MM.1S (cell line): ENCODE measurements at places on chromosomes 4 and X.

DNA sequence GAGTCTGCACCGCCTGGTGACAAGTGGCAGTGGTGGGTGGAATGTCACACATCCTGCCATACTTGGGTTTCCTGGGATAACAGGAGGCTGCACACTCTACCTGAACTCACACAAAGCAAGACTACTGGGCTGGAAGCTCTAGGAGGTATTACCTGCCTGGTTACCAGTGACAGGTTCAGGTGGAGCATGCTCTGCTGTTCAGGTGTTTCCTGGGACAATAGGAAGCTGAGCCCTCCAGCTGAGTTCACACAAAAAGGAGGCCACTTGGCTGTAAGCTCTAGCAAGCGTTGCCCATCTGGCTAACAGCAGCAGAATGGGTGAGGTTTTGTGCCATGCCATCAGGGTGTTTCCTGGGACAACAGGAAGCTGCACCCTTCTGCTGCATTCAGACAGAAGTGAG is 17.4 kb upstream of the UGT2B7 start:
- no peaks in the 10 kb centered on the region for H3K36me3 ChIP-seq
- no peak overlapping the region for H3K27ac ChIP-seq
- no peaks in the 10 kb centered on the region for H3K4me1 ChIP-seq
- no peaks in the 10 kb centered on the region for H3K27me3 ChIP-seq
- DNase-seq, result no peak

GRCh38 chr4:173214661-173215060 is 46.0 kb downstream of the GALNT7 start:
- H3K4me3 ChIP-seq, result no peak overlapping the region
- no peaks in the 10 kb centered on the region for H3K27me3 ChIP-seq
- no peak for DNase-seq
- H3K27ac ChIP-seq, result no peak overlapping the region
- no peaks in the 10 kb centered on the region for H3K36me3 ChIP-seq
- no peaks in the 10 kb centered on the region; the same call in 1 of the 2 replicates for H3K4me1 ChIP-seq

DNA sequence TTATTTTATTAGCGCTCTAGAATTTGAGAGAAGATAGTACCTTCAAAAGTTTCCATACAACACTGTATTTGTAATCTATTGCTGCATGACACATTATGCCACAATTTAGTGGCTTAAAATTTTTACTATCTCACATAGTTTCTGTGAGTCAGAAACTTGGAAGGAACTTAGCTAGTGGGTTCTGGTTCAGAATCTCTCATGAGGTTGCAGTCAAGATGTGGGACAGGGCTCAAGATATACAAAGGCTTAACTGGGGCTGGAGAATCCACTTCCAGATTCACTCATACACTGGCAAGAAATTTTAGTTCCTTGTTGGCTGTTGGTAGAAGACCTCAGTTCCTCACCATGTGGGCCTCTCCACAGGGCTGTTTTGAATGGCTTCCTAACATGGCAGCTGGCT is 11.5 kb upstream of the C4orf54 start:
- H3K27me3 ChIP-seq, result no peaks in the 10 kb centered on the region
- H3K27ac ChIP-seq, result no peak overlapping the region
- no peaks in the 10 kb centered on the region for H3K4me1 ChIP-seq
- DNase-seq, result no peak
- H3K4me3 ChIP-seq, result no peak overlapping the region

DNA sequence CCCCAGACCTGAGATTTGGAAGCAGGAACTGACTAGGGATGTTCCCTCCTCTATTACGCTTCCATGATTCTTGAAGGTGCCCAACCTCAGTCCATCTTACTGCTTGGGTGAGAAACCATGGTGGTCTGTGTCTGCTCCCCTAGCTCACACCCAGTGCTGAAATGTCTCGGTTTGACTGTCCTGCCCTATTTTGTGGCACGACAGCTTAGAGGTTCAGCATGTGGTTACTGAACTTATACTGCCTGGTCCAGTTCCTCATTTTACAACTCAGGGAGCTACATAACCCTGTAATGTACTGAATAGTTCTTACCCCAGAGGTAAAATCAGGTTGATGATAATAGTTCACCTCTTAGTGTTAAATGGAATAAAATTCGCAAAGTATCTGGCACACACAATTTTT is 203.1 kb downstream of the RBM46 start:
- no peaks in the 10 kb centered on the region for H3K27me3 ChIP-seq
- no peak overlapping the region for H3K27ac ChIP-seq

GRCh38 chrX:51899741-51900140 is 6.3 kb downstream of the MAGED1 start:
- no peaks in the 10 kb centered on the region for H3K4me1 ChIP-seq
- no peak overlapping the region for H3K4me3 ChIP-seq
- no peak for DNase-seq
- H3K36me3 ChIP-seq, result no peaks in the 10 kb centered on the region
- no peaks in the 10 kb centered on the region for H3K27me3 ChIP-seq
- no peak overlapping the region for H3K27ac ChIP-seq

GRCh38 chr4:19534159-19534558 is 717.5 kb upstream of the SLIT2 start:
- H3K4me3 ChIP-seq, result no peak overlapping the region
- no peaks in the 10 kb centered on the region for H3K36me3 ChIP-seq
- H3K27ac ChIP-seq, result no peak overlapping the region

DNA sequence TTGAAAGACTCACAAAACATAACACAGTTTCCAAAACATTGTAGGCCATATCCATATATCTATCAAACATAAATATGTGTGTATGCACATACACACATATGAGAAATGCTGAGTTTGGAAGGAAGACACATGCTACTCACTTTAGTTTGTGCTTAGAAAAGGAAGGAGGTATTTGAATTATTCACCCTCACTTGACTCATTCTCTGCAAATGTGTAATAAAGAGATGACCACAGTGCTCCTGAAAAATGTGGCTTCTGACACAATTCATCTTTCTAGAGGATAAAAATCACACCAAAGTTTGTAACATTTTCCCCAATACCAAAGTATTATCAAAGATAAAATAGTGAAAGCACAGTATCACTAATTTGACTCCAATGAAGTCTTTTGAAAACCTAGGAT is 950.1 kb downstream of the FAT4 start:
- no peaks in the 10 kb centered on the region for H3K4me1 ChIP-seq
- no peak for DNase-seq
- H3K27ac ChIP-seq, result no peak overlapping the region
- no peaks in the 10 kb centered on the region for H3K27me3 ChIP-seq

DNA sequence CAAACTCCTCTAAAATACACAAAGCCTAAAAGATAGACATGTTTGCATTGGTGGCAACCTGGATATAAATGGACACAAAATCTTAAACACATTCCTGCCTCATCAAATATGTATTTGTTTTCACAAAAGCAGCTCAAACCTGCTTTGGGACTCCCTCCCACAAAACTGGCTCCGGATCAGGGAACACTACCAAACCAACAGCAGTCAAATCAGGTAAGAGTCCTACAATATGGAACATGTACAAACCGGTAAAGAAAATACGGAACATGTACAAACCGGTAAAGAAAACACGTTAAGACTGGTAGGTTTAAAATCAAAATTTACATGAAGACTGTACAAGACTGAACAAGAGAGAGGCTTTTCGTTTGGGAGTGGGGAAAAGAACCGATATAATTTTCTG is 4.3 kb downstream of the AMTN start:
- H3K27ac ChIP-seq, result no peak overlapping the region
- no peaks in the 10 kb centered on the region for H3K27me3 ChIP-seq
- no peaks in the 10 kb centered on the region for H3K36me3 ChIP-seq
- no peak for DNase-seq
- H3K4me3 ChIP-seq, result no peak overlapping the region
- no peaks in the 10 kb centered on the region for H3K4me1 ChIP-seq

GRCh38 chr4:111689731-111690130 is 455.5 kb upstream of the FAM241A start:
- H3K4me1 ChIP-seq, result no peaks in the 10 kb centered on the region
- H3K27ac ChIP-seq, result no peak overlapping the region
- H3K27me3 ChIP-seq, result no peaks in the 10 kb centered on the region
- H3K36me3 ChIP-seq, result no peaks in the 10 kb centered on the region

DNA sequence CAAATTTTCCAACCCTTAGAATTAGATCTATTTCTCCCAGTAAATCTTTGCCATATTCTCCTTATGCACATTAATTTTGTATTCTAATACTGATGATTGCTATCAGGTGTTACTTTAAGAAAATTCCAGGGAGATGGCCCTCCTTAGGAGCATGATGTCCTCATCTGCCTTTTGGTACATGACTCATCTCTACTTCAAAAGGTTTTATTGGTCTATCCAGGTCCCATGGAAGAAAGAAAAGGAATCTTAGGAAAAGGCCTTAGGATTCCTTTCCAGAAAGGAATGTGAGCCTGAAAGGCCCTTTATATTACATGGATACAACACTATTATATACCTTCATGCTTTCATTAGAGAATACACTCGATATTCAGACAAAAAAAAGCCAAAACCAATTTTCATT is 968.2 kb downstream of the STIM2 start:
- no peak overlapping the region for H3K4me3 ChIP-seq
- H3K4me1 ChIP-seq, result no peaks in the 10 kb centered on the region
- H3K36me3 ChIP-seq, result no peaks in the 10 kb centered on the region
- DNase-seq, result no peak
- no peaks in the 10 kb centered on the region for H3K27me3 ChIP-seq
- H3K27ac ChIP-seq, result no peak overlapping the region

- H3K4me3 ChIP-seq, result no peak overlapping the region
- H3K27me3 ChIP-seq, result no peaks in the 10 kb centered on the region
- H3K4me1 ChIP-seq, result no peaks in the 10 kb centered on the region
- no peaks in the 10 kb centered on the region for H3K36me3 ChIP-seq
- DNase-seq, result no peak
- H3K27ac ChIP-seq, result no peak overlapping the region
Measured at GRCh38 chr4:58070726-58071125, 960.5 kb upstream of the IGFBP7 start.

GRCh38 chr4:122831515-122832196 is 5.0 kb downstream of the FGF2 start:
- H3K27me3 ChIP-seq, result no peaks in the 10 kb centered on the region
- H3K4me1 ChIP-seq, result peaks cover 8% of the 10 kb centered on the region; the same call in 1 of the 2 replicates
- H3K4me3 ChIP-seq, result no peak overlapping the region
- H3K36me3 ChIP-seq, result no peaks in the 10 kb centered on the region

DNA sequence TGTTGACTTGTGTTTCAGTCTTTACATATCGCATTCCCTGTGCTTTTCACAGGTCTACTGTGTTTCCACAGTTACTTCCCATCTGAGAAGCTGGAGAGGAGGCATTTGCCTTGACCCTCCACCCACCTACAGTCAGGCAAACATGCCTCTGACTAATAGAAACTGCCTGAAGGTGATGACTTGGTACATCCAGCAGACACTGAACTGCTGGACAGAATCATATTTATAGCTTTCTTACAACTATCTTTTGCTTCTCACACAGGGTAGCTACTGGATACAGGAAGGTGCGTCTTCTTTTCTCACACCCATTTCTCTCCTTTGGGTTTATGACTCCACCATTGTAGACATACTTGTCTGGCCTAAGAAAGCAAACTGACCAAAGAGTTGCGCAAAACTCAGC is 58.0 kb downstream of the VGLL1 start:
- H3K36me3 ChIP-seq, result no peaks in the 10 kb centered on the region
- peaks cover 17% of the 10 kb centered on the region; the same call in 1 of the 2 replicates for H3K4me1 ChIP-seq
- H3K27ac ChIP-seq, result no peak overlapping the region
- no peaks in the 10 kb centered on the region for H3K27me3 ChIP-seq
- no peak overlapping the region for H3K4me3 ChIP-seq
